Psoas muscle (tissue), 8 donors: ENCODE measurements at places on chromosomes 2 and 18. TPM values are rescaled to one million over a fixed set of nuclear protein-coding genes. Genes with fewer than 3 reads are reported as not detected.

GRCh38 chr2:53987336-53987921 is 16.6 kb upstream of the PSME4 start:
- H3K36me3 ChIP-seq, result peaks cover 3% of the 10 kb centered on the region
- no peak overlapping the region for H3K4me3 ChIP-seq
- H3K27me3 ChIP-seq, result no peaks in the 10 kb centered on the region
- H3K4me1 ChIP-seq, result peaks cover 38% of the 10 kb centered on the region

- no peaks in the 10 kb centered on the region for H3K27me3 ChIP-seq
- no peak overlapping the region for H3K4me3 ChIP-seq
- peaks cover 8% of the 10 kb centered on the region for H3K4me1 ChIP-seq
- H3K27ac ChIP-seq, result no peak overlapping the region
- peaks cover 7% of the 10 kb centered on the region for H3K36me3 ChIP-seq
Measured at GRCh38 chr18:74248595-74248994, 43.2 kb downstream of the CYB5A start.

GRCh38 chr2:32128636-32129035 is 37.0 kb upstream of the SLC30A6 start:
- no peak overlapping the region for H3K4me3 ChIP-seq
- no peaks in the 10 kb centered on the region for H3K36me3 ChIP-seq
- no peaks in the 10 kb centered on the region for H3K27me3 ChIP-seq
- no peak for DNase-seq
- H3K4me1 ChIP-seq, result no peaks in the 10 kb centered on the region

- H3K36me3 ChIP-seq, result no peaks in the 10 kb centered on the region
- H3K4me3 ChIP-seq, result no peak overlapping the region
- no peaks in the 10 kb centered on the region for H3K27me3 ChIP-seq
Measured at GRCh38 chr18:42289526-42289925, 334.5 kb downstream of the PIK3C3 start.

DNA sequence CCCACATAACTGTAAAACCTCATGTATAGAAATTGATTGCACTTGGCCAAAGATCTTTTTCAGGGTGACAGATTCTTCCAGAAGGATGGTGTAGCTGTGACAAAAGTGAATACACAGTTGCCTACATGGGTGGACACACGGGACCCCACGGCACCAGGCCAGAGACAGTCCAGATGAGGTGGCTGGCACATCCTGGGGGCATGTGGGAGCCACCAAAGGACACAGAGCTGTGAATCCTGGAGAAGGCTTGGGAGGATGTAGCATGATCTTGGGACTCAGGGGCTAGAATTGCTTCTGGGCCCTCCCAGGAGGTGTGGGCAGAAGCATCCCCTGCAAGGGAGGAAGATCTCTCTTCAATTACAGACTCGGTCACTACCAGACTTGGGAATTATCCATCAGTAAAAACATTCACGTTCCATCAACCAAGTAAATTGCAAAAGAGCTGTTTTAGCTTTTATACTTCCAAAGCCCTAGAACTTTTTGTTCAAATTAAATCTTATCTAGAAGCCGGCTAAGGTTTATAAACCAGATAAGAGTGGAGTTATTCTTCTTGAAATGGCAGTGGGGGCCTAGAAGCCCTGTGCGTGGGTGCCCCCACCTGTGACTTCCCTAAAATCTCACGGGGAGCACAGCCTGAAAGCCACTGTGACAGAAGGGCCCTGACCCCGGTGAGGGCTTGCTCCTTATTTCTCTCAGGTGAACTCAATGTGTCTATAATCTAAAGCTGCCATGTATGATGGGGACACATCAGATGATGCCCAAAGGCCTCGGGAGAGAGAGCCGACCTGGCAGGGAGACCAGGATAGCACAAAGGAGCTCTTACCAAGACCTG is 81.7 kb downstream of the SEPTIN10 start:
- DNase-seq, result no peak
- H3K27ac ChIP-seq, result no peak overlapping the region
- no peaks in the 10 kb centered on the region for H3K36me3 ChIP-seq
- H3K27me3 ChIP-seq, result no peaks in the 10 kb centered on the region
- H3K4me1 ChIP-seq, result no peaks in the 10 kb centered on the region
- no peak overlapping the region for H3K4me3 ChIP-seq

GRCh38 chr2:240287496-240288086 is 147.1 kb upstream of the OTOS start:
- peak; percentile 41 for DNase-seq
- H3K4me3 ChIP-seq, result no peak overlapping the region
- no peak overlapping the region for H3K27ac ChIP-seq
- no peaks in the 10 kb centered on the region for H3K36me3 ChIP-seq
- H3K4me1 ChIP-seq, result no peaks in the 10 kb centered on the region

- H3K4me3 ChIP-seq, result no peak overlapping the region
- no peak for DNase-seq
- H3K27ac ChIP-seq, result no peak overlapping the region
- no peaks in the 10 kb centered on the region for H3K36me3 ChIP-seq
Measured at GRCh38 chr2:219824996-219825395, 197.6 kb downstream of the SLC4A3 start.

DNA sequence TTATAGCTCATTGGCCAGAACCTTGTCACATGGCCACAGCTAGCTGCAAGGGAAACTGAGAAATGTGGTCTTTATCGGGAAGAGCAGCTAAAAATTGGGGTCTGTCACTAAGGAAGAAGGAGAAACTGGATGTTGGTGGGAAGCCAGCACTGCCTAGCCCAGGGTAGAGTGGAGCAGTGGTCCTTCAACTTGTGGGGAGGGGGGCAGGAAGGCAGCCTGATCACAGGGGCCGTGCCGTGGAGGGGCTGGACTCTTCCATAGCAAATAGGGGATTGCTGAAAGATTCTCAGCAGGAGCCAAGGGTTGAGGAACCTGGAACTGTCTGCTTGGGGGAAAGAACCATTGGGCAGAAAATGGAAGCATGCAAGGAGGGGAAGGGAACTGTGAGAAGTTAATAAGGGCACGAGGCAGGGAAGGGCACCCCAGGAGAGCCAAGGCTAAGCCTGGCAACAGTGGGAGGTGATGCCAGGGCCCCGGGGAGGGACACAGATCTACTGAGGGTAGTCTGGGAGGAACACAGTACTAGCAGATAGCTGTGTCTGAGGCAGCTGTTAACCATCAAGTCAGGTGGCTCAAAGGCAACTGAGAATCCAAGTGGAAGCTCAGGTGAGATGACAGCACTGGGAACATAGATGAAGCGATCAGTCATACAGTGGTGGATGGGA is 5.9 kb upstream of the NEURL3 start:
- DNase-seq, result no peak
- H3K27me3 ChIP-seq, result no peaks in the 10 kb centered on the region
- no peak overlapping the region for H3K27ac ChIP-seq
- H3K4me1 ChIP-seq, result peaks cover 28% of the 10 kb centered on the region

GRCh38 chr18:2840521-2840920 is 6.3 kb upstream of the EMILIN2 start:
- no peaks in the 10 kb centered on the region for H3K36me3 ChIP-seq
- DNase-seq, result no peak
- H3K4me3 ChIP-seq, result no peak overlapping the region
- H3K27me3 ChIP-seq, result no peaks in the 10 kb centered on the region
- H3K27ac ChIP-seq, result no peak overlapping the region
- no peaks in the 10 kb centered on the region for H3K4me1 ChIP-seq

DNA sequence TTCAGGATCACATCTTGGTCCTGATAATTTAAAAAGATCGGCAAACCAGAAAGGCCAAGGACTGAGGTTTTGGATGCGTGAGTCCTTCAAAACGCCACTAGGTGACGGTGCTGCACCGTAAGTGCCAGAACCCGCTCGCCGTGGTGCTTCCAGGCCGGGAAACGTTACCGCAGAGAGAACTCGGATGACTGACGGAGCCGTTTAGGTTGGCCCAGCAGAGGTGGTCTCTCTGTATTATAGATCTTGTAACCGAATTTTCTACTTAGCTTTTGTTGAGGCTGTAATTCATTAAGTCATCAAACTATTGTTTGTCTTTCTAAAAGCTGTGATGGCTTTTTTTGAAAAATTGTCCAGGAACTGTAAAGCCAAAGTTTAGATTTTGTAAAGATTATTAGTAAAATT is 39.8 kb upstream of the ADCYAP1 start:
- H3K27ac ChIP-seq, result no peak overlapping the region
- peak; percentile 47 for DNase-seq
- H3K27me3 ChIP-seq, result no peaks in the 10 kb centered on the region

GRCh38 chr2:207163053-207163755 is 2.5 kb downstream of the KLF7 start:
- peak overlapping the region; percentile 88 for H3K4me3 ChIP-seq
- peak overlapping the region; percentile 100 for H3K27ac ChIP-seq
- H3K36me3 ChIP-seq, result no peaks in the 10 kb centered on the region
- peaks cover 27% of the 10 kb centered on the region for H3K4me1 ChIP-seq
- H3K27me3 ChIP-seq, result no peaks in the 10 kb centered on the region

GRCh38 chr2:3450385-3451010 is 68.8 kb downstream of the ADI1 start:
- H3K4me1 ChIP-seq, result peaks cover 5% of the 10 kb centered on the region
- no peak overlapping the region for H3K4me3 ChIP-seq
- no peaks in the 10 kb centered on the region for H3K27me3 ChIP-seq
- H3K36me3 ChIP-seq, result peaks cover 32% of the 10 kb centered on the region
- peak; percentile 40 for DNase-seq
- no peak overlapping the region for H3K27ac ChIP-seq

GRCh38 chr18:8980918-8981317 is 121.6 kb upstream of the NDUFV2 start:
- H3K4me1 ChIP-seq, result no peaks in the 10 kb centered on the region
- H3K27me3 ChIP-seq, result no peaks in the 10 kb centered on the region
- H3K4me3 ChIP-seq, result no peak overlapping the region
- no peak for DNase-seq
- no peaks in the 10 kb centered on the region for H3K36me3 ChIP-seq

DNA sequence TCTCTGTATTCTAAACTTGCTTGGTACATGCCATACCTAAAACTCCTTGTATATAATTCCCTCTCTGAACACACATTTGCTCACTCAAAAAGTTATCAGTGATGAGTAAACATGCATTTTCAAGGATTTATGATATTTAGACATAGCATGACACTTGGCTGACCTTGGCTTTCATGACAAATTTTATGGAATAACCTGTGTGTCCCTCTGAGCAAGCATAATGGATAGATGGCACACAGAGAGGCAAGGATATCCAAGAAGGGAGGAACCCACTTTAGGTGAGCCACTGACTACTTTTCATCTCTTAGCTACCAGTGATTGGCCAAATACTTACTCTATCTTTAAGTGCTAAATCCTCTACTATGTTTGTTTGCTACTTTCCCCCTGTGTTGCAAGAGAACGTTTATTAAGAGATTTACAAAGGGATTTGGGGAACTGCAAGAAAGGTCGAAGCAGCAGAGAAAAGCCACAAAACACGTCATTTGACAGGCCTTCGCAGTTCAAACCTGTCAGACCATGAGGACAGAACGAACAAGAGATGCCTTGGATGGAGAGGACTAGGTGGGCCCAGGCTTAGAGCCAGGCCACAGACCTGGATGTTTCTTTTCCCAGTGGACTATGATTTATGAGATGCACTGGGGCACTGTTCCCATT is 379.9 kb downstream of the NBAS start:
- H3K4me3 ChIP-seq, result no peak overlapping the region
- no peak for DNase-seq
- H3K27me3 ChIP-seq, result no peaks in the 10 kb centered on the region
- no peaks in the 10 kb centered on the region for H3K4me1 ChIP-seq
- no peak overlapping the region for H3K27ac ChIP-seq
- H3K36me3 ChIP-seq, result peaks cover 10% of the 10 kb centered on the region

DNA sequence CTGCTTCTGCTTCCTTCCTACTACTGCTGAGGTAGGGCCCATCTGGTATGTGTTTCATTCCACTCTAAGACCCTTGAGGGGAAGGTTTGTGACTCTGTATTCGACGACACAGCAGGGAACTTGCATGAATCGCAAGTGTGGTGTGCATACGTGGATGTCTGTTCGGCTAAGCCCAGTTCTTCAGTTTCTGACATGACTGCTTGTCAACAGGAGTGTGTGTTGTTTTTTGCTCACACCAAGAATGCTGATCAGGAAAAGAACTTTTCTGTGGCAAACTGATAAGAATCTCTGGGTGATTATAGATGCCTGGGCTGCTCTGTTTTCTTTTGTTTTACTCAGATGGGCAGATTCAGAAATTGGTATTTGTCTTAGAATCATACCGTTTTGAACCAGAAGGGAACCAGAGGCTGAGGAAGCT is 22.0 kb downstream of the TNFRSF11A start:
- no peak for DNase-seq
- no peaks in the 10 kb centered on the region for H3K4me1 ChIP-seq
- no peak overlapping the region for H3K27ac ChIP-seq
- H3K27me3 ChIP-seq, result no peaks in the 10 kb centered on the region
- H3K4me3 ChIP-seq, result no peak overlapping the region

MAPRE2 gene
- 48.0 TPM for total RNA-seq

ZAP70 gene
- total RNA-seq, result 0.48 TPM

ABCB11 gene
- 0.12 TPM for total RNA-seq

RIT2 gene
- total RNA-seq, result not detected

LONRF2 gene
- 5.2 TPM for total RNA-seq

HOXD3 gene
- 3.8 TPM for total RNA-seq

RAB17 gene
- total RNA-seq, result 1.1 TPM
